Endothelial cell (in vitro differentiated cells): ENCODE measurements at places on chromosomes 1 and 21. TPM values are rescaled to one million over a fixed set of nuclear protein-coding genes. Genes with fewer than 3 reads are reported as not detected.
A peak's percentile ranks its signal among the peaks of the same experiment; 100 is the strongest.

CENPL gene
- 6.6 TPM for total RNA-seq

- peaks cover 25% of the 10 kb centered on the region for H3K27me3 ChIP-seq
- H3K36me3 ChIP-seq = peaks cover 19% of the 10 kb centered on the region
- peak overlapping the region; percentile 98 for H3K27ac ChIP-seq
- DNase-seq = no peak
- H3K4me1 ChIP-seq = peaks cover 68% of the 10 kb centered on the region
- H3K4me3 ChIP-seq = peak overlapping the region; percentile 98
Observed at GRCh38 chr1:228085287-228085951, 2.9 kb downstream of the ARF1 start.

GUK1 gene
- total RNA-seq = 280 TPM

DNA sequence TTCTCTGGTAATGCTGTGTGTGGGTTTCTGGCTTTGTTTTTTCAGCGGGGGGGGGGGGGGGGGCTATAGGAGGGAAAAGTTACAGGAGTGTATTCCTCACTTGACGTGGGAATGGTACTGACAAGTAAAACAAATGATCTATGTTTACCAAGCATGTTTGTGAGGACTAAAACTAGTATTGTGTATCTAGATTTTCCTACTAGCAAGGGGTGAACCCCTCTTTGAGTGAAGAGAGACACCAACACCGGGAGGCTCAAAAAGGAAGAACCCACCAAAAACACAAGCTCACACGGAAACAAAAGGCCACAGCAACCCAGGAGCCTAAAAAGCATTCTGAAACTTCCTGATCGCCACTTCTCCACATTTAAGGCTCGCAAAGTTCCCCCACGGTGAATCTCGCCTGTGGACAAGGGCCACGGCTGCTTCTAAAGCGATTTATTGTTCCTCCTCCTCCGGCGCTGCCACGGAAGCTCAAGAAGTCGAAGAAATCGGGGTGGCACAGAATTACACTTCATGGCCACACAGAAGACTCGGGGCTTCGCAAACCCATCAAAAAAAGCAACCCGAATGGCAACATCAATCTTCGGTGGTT lies 703 bp downstream of the PUM1 start:
- DNase-seq = no peak
- peaks cover 12% of the 10 kb centered on the region for H3K4me1 ChIP-seq
- peaks cover 16% of the 10 kb centered on the region for H3K36me3 ChIP-seq
- H3K4me3 ChIP-seq = peak overlapping the region; percentile 99
- H3K27me3 ChIP-seq = peaks cover 12% of the 10 kb centered on the region
- peak overlapping the region; percentile 100 for H3K27ac ChIP-seq

GRCh38 chr1:182330303-182330702 lies 61.3 kb downstream of the GLUL start:
- H3K4me3 ChIP-seq = no peak overlapping the region
- H3K36me3 ChIP-seq = no peaks in the 10 kb centered on the region
- no peak for DNase-seq
- peaks cover 3% of the 10 kb centered on the region for H3K27me3 ChIP-seq
- H3K27ac ChIP-seq = no peak overlapping the region
- H3K4me1 ChIP-seq = peaks cover 12% of the 10 kb centered on the region

- H3K27ac ChIP-seq = no peak overlapping the region
- no peak overlapping the region for H3K4me3 ChIP-seq
- peaks cover 17% of the 10 kb centered on the region for H3K4me1 ChIP-seq
- H3K27me3 ChIP-seq = peaks cover 17% of the 10 kb centered on the region
- no peak for DNase-seq
- H3K36me3 ChIP-seq = no peaks in the 10 kb centered on the region
Observed at GRCh38 chr1:160877221-160877620, 7.8 kb downstream of the ITLN1 start.

- no peaks in the 10 kb centered on the region for H3K36me3 ChIP-seq
- H3K27ac ChIP-seq = no peak overlapping the region
- no peak for DNase-seq
- H3K4me3 ChIP-seq = no peak overlapping the region
- H3K4me1 ChIP-seq = peaks cover 4% of the 10 kb centered on the region
Observed at GRCh38 chr1:99818063-99818699, 32.0 kb upstream of the AGL start.

DNA sequence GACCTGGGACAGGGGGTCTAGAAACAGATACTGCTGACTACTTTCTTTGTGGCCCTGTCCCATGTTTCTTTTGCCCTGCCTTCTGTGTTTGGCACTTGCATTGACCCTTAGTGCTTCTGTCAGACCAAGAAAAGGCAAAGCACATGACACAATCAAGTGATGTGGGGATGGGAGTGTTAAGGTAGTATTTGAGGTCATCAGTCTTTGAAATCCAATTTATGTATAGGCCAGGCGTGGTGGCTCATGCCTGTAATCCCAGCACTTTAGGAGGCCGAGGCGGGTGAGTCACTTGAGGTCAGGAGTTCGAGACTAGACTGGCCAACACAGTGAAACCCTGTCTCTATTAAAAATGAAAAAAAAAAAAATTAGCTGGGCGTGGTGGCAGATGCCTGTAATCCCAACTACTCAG lies 26.0 kb downstream of the SERBP1 start:
- H3K27ac ChIP-seq = no peak overlapping the region
- peaks cover 2% of the 10 kb centered on the region for H3K4me1 ChIP-seq
- no peaks in the 10 kb centered on the region for H3K36me3 ChIP-seq
- no peak overlapping the region for H3K4me3 ChIP-seq
- peaks cover 4% of the 10 kb centered on the region for H3K27me3 ChIP-seq
